Vagina (tissue), 2 donors: ENCODE measurements at places on chromosomes 13 and 19.

DNA sequence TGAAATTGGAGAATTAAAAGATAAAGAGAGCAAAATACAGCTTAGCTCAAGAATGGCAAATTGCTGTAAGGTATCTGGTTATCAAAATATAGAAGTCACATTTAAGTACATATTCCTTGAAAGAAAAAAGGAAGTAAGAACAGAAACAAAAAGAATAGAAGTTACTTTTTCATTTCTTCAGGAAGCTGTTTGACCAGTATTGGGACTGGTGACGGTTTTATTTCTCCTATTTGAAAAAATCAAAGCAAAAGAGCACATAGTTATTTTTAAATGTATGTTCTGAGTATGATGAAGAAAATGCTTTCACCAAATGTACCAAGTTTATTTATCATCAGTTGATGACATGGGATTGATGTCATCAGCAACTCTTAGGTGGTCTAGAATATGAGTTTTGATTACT is 83.1 kb upstream of the OXGR1 start:
- DNase-seq, result no peak

DNA sequence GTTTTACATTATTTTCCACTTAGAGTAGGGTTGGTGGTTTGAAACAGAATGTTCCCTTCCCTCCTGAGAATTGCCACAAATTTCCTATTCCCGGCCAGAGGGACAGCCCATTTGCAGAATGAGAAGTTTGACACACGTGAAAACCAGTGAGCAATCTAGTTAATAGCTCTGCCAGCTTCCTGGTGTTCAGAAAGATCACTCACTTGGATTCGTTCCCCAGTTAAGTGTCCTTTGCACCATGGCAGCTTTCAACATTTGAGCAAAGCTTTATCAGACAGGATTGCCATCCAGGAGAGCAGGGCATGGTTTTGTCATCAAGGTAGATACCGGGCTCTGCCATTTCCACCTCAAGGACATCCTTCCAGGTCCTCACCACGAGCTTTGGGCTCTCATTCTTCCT is 28.2 kb downstream of the RASL11A start:
- no peak for DNase-seq

- no peak for DNase-seq
Measured at GRCh38 chr13:43780666-43781065, 6.1 kb downstream of the ENOX1 start.

DNA sequence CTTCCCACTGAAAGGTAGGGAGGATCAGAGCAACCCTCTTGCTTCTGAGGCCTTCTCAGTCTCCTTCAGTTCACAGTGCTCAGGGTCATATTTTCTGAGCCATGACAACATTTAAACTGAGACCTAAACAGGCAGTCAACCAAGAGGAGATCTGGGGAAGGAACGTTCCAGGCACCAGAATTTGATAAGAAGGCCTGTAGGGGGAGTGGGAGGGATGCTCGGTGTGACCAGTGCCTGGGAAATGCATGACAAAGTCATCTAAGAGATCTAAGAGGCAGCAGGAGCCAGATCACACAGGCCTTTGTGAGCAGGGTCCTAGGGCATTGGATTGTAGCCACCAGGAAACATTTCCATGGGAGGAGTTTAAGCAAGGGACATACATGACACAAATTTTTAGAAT is 71.6 kb downstream of the SHISA2 start:
- no peak for DNase-seq

GRCh38 chr13:60134376-60134775 is 29.4 kb downstream of the DIAPH3 start:
- DNase-seq, result no peak

GRCh38 chr13:80374901-80375300 is 34.0 kb upstream of the SPRY2 start:
- DNase-seq, result no peak

DNA sequence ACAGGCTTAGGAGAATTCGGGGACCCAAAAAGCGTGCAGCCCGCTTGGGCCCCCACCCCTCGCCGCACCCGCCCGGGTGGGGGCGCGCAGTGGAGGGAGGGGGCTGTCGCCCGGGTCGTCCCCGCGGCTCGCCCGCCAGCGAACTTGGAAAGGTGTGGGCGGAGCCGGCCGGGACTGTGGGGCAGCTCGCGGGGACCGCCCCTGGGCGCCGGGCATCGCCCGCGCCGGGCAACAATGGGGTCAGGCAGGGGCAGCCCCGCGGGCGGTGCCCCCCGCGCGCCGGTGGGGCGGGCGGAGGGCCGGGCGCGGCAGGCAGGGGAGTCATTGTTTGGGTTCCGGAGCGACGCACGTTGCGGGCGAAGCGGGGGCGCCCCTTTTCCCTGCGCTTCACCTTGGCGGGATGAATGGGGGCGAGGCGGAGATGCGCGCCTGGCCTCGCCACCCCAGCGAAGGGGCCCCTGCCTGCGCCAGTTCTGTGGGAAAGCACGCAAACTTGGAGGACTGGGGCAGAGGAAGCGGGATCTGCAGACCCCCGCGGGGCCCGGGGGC is 647 bp upstream of the KLF12 start:
- no peak for DNase-seq

GRCh38 chr19:29785955-29786589 is 25.7 kb upstream of the CCNE1 start:
- DNase-seq, result no peak

GRCh38 chr19:45069056-45069455 is 7.2 kb downstream of the ZNF296 start:
- DNase-seq, result no peak

GRCh38 chr19:15922021-15922420 is 12.3 kb downstream of the CYP4F11 start:
- no peak for DNase-seq

- DNase-seq, result no peak
Measured at GRCh38 chr13:27360562-27360961, 63.9 kb upstream of the GTF3A start.

DNA sequence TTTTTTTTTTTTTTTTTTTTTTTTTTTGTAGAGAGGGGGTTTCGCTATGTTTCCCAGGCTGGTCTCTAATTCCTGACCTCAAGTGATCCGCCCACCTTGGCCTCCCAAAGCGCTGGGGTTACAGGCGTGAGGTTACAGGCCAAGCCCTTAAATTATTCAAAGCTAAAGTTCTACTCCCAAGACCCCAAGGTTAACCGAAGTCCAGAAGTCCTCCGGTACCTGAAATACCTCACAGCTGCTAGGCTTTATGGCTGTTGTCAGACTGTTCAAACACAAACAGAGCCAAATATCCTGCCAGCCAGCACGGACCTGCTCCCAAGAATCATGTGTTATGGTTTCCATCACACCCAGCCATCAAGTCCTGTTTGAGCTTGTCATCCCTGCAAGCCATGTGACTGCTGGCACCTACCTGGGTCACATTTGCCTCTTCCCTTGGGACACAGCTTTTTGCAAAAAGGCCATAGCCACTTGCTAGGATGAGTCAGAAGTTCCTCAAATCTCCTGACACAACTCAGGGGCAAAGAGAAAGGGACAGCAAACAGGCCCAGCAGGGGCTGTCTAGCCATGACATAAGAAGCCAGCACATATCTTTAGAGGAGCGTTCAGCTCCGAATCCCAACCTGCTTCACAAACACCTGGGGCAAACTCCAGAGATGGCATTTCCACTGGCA is 129.9 kb downstream of the FOXO1 start:
- DNase-seq, result no peak

GRCh38 chr13:41802043-41802683 is 158.7 kb downstream of the VWA8 start:
- DNase-seq, result no peak

DNA sequence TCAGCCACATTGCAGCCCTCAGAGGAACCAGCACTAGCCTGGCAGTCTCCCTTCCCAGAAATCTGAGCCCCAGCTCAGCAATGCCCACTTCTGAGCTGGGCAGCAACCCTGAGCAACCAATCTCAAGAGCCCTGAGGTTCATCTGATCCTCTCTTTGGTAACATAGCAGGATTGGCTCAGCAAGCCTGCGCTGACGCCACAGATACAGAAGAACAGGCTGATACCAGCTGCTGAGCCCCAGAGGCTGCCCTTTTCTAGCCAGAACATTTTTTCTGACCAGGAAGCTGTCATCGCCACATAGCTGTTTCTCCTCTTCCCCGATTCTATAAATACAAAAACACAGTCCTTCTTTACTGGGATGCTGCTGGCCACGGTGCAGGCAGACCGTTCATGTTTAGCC is 59.8 kb downstream of the TRPM4 start:
- no peak for DNase-seq

- DNase-seq, result no peak
Measured at GRCh38 chr13:100803091-100803490, 128.5 kb upstream of the TMTC4 start.

- no peak for DNase-seq
Measured at GRCh38 chr13:35566340-35566739, 89.9 kb upstream of the MAB21L1 start.

GRCh38 chr13:100589178-100589725 is 663 bp upstream of the GGACT start:
- no peak for DNase-seq

- no peak for DNase-seq
Measured at GRCh38 chr13:56923626-56924140, 217.0 kb upstream of the PRR20A start.

DNA sequence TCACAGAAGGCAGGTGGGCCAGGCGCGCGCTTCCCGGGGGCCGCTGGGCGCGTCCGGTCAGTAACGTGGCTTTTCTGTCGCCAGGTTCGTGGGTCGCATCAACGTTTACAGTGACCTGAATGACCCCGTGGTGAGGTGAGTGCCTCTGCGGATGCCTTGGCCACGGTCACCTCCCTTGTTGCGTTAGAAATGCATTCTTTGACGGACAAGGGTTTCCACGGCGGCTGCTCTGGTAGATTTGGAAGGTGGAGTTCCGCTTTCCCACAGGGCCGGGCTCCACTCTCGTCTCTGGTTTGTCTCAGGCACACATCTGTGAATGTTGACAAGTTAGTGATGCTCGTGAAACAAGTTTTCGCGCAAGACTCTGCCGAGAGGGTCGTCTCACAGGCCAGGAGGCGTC is 130.0 kb downstream of the ATP11A start:
- DNase-seq, result no peak

DNA sequence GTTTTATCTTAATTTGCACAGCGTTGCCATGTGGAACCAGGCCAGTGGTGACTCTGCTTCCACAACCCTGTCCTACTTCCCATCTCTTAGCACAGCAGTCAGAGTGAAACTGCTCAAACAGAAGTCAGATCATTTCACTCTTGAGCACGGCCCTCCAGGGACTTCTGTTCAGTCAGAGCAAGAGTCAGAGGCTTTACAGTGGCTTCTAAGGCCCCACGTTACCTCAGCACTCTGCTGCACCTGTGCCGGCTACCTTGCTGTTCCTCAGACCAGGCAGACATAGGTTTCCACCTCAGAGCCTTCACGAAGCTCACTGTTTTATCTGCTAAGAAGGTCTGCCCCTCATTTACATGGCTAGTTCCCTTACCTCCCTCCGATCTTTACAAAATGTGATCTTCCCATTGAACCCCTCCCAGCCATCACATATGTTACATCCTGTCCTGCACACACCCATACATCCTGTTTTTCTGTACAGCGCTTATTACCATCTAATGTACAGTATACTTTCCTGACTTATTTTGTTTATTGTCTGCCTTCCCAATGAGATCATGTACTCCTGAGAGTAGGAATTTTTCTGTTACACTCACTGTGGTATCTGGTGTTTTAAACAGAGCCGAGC is 41.6 kb downstream of the TM9SF2 start:
- DNase-seq, result no peak

- no peak for DNase-seq
Measured at GRCh38 chr19:38812841-38813320, at the start of gene LGALS4. Gene LGALS4, minus strand, starts transcription at chr19:38812945. Its CDS starts 59 bp downstream, at chr19:38812886.

DNA sequence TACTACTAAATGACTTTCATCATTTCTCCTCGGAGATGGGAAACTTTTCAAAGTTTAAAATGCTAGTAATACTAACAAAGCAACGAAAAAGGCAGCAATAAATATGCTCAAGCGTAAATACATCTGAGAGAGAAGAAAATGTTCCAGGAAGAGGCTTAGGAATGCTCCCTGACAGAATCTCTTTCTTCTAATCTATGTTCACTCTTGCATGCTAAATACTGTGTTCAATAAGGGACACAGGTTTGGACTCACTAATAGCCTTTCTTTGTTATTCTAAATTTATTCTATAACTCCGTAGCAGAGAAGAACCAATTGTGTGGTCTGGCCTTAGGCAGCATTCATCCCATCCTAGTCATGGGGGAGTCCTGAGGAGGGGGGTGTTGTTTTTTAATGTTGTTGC is 823.0 kb downstream of the PCDH9 start:
- DNase-seq, result no peak

DNA sequence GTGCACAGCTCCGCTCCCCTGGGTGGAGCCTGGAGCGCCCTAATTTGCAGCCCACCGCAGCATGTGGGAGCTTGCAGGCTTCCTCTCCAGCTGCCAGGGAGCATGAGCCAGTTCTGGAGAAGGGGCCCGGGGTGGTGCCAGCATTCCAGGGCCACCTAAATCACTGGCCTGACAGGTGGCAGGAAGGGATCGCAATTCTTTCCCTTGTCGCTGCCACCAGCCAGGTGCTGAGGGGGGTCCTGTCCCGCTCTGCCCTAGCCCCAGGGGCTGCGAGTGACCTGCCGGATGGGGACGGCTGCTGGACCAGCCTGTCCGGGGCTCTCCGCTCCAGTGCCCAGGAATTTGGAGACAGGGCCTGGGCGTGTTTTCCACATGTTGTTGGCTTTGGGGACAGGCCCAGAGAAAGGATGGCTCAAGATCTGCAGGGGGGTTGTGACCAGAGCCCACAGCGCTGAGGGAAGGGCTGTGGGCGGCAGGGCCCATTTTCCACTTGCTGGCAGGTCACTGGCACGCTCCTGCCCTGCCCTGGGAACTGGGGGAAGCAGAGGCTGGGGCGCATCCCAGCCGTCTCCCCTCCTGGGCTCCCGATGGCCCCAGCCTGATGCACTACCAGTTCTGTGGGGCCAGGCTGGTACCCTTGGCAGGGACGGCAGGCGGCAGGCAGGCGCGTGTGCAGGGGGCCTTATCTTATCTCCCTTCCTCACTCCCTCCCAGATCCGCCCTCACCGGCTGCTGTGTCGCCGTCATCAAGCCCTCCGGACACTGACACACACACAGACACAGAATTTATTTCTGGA is 9.5 kb downstream of the NDUFA11 start:
- DNase-seq, result no peak

DNA sequence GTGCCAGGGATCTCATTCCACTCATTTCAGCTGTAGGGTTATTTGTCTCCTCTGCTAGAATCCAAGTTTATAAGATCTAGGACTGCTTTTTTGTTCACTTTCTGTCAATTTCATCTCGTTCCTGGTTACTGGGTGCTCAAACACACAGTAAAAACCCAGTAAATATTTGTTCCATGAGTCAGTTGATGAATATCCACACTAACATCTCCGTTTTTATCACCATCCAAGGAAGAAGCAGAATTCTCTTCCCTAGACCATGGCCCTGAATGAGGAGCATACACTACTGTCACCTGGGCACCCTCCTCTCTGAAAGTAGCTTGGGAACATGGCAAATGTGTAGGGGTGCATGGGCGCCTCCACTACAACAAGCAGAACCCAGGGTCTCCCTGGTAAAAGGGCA is 390.8 kb downstream of the FOXO1 start:
- no peak for DNase-seq

- DNase-seq, result no peak
Measured at GRCh38 chr13:21365574-21365973, 93.5 kb downstream of the ZDHHC20 start.
